ENCODE measurements at places on chromosomes 6 and 20.

GRCh38 chr6:10315658-10316372 lies 99.1 kb downstream of the TFAP2A start:
- DNase-seq = no peak

DNA sequence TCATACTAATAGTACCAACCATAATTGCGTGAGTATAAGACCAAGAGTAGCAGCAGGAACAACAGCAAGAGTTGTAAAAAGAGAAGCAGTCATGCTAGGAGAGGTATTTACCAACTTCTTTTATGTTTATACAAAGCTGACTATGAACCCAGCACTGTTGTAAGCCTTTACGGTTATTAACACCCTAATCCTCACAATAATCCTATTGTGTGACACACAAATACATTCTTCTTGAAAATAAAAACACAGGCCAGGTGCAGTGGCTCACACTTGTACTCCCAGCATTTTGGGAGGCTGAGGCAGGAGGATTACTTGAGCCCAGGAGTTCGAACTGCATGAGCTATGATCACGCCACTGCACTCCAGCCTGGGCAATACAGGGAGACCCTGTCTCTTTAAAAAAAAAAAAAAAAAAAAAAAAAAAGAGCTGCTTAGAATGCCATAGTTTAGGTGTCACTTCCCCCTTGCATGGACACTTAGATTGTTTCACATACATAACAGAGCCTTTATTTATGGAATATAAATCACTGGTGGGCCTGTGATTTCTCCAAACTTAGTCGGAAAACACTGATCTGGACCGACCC lies 20.2 kb downstream of the HCK start:
- no peak for DNase-seq

GRCh38 chr6:64786736-64787135 lies 920.3 kb downstream of the EYS start:
- DNase-seq = no peak

GRCh38 chr20:41138475-41139226 lies 1.3 kb downstream of the PLCG1 start:
- no peak for DNase-seq

DNA sequence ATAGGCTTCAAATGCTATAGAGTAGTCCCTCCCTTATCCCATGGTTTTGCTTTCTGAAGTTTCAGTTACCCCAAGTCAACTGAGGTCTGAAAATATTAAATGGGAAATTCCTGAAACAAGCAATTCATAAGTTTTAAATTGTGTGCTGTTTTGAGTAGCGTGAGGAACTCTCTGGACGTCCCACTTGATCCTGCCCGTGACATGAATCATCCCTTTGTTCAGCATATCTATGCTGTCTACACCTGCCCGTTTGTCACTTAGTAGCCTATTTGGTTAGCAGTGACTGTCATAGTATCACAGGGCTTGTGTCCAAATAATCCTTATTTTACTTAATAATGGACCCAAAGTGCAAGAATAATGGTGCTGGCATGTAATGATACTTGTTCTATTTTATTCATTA lies 5.0 kb downstream of the PCMT1 start:
- no peak for DNase-seq

DNA sequence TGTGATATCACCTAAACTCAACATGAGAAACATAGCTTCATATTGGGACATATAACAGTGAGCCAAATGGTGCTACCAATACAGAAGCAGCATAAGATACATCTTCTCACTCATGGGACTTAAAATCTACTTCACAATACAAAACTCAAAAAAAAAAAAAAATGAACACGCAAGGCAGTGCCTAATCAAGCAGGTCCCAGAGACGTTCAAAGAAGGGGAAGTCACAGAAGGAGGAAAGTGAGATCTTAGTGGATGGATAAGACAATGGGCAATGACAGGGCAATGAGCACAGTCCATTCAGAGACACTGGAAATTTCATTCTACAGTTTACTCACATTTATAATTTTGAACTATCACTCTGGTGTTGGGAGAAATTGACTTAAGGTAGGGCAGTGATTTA lies 88.3 kb downstream of the FAM50B start:
- DNase-seq = no peak

- no peak for DNase-seq
These were observed 51.5 kb downstream of the RPS12 start for GRCh38 chr6:132865829-132866228.
